Smooth muscle cell of trachea (primary cell): ENCODE measurements at places on chromosomes 4 and X. TPM values are rescaled to one million over a fixed set of nuclear protein-coding genes. Genes with fewer than 3 reads are reported as not detected.

C4orf54 gene
- under 0.01 TPM in 1 of 2 replicates, not detected in the other for total RNA-seq

CCNA2 gene
- total RNA-seq, result 4.1 and 71.1 TPM in 2 replicates

TMPRSS11F gene
- not detected in 2 replicates for total RNA-seq

TEX13D gene
- not detected in 2 replicates for total RNA-seq

DACH2 gene
- not detected in 2 replicates for total RNA-seq

SRPK3 gene
- total RNA-seq, result 0.58 and 1.5 TPM in 2 replicates

SLC6A14 gene
- total RNA-seq, result not detected in 2 replicates

CPE gene
- 9.2 and 30.8 TPM in 2 replicates for total RNA-seq

MANBA gene
- 56.6 and 107 TPM in 2 replicates for total RNA-seq
